ENCODE measurements at places on chromosomes 4 and X. TPM values are rescaled to one million over a fixed set of nuclear protein-coding genes. Genes with fewer than 3 reads are reported as not detected.

Gene MAGEA8
- total RNA-seq = not detected

Gene MAP7D3
- 29.1 TPM for total RNA-seq

Gene FGFR3
- total RNA-seq = 0.39 TPM

- H3K27ac ChIP-seq = no peak overlapping the region
These were observed 236.8 kb downstream of the GPAT3 start for GRCh38 chr4:83772685-83773084.

- DNase-seq = no peak
- H3K27me3 ChIP-seq = no peaks in the 10 kb centered on the region
- H3K4me3 ChIP-seq = no peak overlapping the region
- H3K4me1 ChIP-seq = no peaks in the 10 kb centered on the region
- no peaks in the 10 kb centered on the region for H3K36me3 ChIP-seq
These were observed 81.0 kb upstream of the ARMCX2 start for GRCh38 chrX:101740642-101741041.

DNA sequence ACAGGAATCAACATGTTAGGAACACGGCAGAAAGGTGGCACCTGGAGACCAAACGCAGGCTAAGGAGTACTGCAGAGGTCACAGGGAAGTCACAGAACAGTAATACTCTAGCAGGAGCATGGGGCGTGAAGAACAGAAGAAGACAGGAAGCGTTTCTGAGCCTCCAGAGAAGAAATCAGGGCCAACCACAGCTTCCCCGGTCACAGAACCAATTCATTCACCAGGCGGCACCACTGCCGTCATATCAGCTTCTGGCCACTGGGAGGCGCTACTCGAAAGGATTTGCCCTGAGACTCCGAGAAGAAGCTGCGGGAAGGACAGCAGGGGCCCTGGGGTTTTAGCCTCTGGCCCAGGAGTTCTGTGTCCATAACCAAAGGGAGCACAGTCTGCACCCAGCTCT lies 78.0 kb upstream of the DRD5 start:
- no peaks in the 10 kb centered on the region for H3K27me3 ChIP-seq
- no peak overlapping the region for H3K27ac ChIP-seq
- H3K4me3 ChIP-seq = no peak overlapping the region
- peaks cover 10% of the 10 kb centered on the region for H3K4me1 ChIP-seq
- DNase-seq = peak; percentile 59

DNA sequence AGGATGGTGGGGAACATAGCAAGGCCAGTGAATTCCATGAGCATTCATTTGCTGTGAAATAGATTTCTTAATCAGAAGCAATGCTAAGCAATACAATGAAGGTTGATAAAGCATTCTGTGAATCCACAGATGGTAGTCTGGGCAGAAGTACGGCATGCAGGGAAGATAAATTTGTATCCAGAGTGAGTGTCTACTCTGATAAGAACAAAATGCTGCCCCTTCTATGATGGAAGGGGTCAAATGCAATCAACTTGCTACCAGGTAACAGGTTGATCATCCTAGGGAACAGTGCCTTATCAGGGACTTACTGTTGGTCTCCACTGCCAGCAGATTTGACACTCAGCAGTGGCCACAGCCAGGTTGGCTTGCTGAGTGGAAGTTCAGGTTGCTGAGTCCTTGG lies 189.4 kb downstream of the MAB21L2 start:
- no peak overlapping the region for H3K4me3 ChIP-seq
- H3K27me3 ChIP-seq = no peaks in the 10 kb centered on the region
- peaks cover 12% of the 10 kb centered on the region for H3K4me1 ChIP-seq
- peaks cover 15% of the 10 kb centered on the region for H3K36me3 ChIP-seq
- DNase-seq = no peak

DNA sequence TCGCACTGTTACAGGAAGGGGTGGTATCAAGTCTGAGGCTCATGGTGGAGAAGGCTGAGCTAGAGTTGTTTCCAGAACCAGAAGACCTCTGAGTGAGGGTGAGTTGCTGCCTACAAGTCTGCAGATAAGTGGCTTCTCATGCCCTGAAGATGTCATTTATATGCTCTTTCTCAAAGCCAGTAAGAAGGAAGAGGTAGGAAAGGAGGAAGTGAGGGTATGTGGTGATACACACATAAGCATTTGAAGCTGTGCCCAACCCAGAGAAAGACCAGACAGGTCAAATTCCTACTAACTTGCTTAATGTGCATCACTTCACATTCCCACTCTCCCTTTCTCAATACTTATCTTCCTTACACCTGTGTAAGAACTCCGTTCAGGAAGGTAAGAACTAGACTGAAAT lies at the start of gene PPBP:
Gene PPBP (minus strand): TSS at position 130 of the 400 bp plus-strand sequence. CDS start 87 bp downstream, at position 43.
- no peak for DNase-seq
- H3K36me3 ChIP-seq = no peaks in the 10 kb centered on the region
- no peaks in the 10 kb centered on the region for H3K4me1 ChIP-seq
- H3K27ac ChIP-seq = no peak within 1 kb of the TSS

DNA sequence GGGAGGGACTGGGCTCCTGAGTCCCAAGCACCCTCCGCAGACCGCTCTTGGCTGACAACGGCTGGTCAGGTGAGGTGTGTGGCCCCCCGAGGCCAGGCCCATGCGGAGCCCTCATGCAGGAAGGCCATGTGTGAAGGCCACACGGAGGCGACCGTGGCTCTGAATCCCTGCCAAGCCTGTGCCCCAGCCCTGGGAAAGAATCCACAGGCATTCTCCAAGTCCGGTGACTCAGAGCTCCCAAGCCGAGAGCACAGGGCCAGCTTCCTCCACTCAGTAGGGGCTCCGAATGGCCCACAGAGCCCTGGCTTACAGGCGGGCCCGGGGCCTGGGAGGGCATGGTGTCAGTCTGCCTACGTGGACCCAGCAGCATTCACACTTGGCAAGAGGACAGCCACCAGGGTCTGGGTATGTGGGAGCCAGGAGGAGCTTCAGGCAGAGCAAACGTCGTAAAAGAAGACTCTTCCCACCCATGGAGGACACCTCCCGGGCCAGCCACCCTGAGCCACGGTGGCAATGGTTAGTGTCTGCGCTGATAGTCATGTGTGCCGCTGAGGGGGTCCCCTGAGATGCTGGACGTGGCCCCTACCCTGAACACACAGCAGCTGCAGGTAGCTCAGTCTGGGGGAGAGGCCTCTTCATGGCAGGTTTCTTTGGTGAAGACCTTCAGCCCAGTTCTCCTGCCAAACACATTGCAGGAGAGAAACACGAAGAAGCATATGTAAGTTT lies 105.7 kb downstream of the PSAPL1 start:
- no peak for DNase-seq
- no peaks in the 10 kb centered on the region for H3K4me1 ChIP-seq
- no peak overlapping the region for H3K27ac ChIP-seq
- H3K27me3 ChIP-seq = no peaks in the 10 kb centered on the region

DNA sequence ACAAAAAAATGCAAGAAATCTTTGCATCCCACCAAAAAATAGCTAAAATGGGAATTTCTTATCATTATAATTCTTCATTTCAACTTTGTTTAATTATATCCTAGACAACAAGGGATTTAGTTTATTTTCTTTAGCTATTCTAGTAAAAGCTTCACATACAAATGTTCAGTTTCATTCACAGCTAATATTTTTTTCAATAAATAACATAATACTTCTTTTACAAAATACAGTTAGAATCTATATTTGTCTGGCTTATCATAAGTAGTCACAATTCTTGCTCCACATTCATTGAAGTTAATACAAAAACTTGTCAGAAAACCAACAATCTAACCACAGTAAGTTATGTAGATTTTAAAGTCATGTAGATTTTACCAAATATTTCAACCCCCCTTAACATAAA lies 414.4 kb downstream of the FAT4 start:
- H3K27me3 ChIP-seq = no peaks in the 10 kb centered on the region
- H3K36me3 ChIP-seq = no peaks in the 10 kb centered on the region
- DNase-seq = no peak
- H3K4me1 ChIP-seq = no peaks in the 10 kb centered on the region
- H3K4me3 ChIP-seq = no peak overlapping the region
- H3K27ac ChIP-seq = no peak overlapping the region

DNA sequence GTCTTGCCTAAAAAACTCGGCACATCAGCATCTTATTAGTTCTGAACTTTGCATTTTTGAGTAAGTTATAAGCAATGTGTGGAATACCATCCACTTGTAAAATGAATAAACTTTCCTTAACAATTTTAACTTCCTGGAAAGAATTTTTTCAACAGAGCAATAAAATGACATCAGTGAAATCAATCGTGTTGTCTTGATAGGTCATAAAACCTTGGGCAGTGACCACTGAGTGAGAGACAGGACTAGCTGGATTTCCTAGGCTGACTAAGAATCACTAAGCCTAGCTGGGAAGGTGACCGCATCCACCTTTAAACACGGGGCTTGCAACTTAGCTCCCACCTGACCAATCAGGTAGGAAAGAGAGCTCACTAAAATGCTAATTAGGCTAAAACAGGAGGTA lies 403.0 kb upstream of the CNKSR2 start:
- H3K36me3 ChIP-seq = no peaks in the 10 kb centered on the region
- H3K4me1 ChIP-seq = no peaks in the 10 kb centered on the region
- no peak overlapping the region for H3K4me3 ChIP-seq
- no peak for DNase-seq
- no peak overlapping the region for H3K27ac ChIP-seq
- no peaks in the 10 kb centered on the region for H3K27me3 ChIP-seq

GRCh38 chrX:131894995-131895394 lies 128.1 kb upstream of the STK26 start:
- H3K27me3 ChIP-seq = peaks cover 2% of the 10 kb centered on the region
- no peak for DNase-seq
- peaks cover 1% of the 10 kb centered on the region for H3K36me3 ChIP-seq
- H3K4me3 ChIP-seq = no peak overlapping the region

DNA sequence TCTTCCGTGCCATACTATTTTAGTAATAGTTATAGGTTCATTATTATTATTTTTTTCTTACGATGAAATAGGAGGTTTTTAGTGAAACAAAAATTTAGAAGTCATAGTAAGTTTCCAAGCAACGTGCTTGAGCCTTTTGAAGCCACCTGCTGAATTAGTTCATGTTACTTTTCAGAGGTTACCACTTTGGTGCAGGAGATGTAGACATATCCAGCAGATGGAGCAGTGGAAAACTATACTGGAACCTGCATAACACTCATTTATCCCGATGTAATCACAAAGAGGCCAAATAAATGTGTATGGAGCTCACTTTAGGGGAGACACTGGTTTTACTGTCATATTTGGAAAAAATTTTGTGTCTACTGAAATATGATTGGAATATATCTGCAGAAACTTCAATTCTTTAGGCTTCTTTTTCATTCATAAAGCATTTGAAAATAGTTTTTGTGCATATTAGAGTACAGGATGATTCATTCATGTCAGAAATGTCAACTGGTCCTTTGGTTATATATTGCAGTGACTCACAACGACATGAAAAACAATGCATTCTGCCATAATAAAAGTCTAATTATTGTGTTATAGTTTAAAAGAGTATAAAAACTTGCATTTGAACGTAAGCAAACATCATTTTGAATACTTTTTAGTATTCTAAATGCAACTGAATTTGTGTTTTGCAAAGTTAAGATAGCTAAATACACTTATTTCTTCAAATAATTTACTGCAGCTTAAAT lies 2182.9 kb upstream of the TENM3 start:
- no peak overlapping the region for H3K27ac ChIP-seq
- peaks cover 43% of the 10 kb centered on the region for H3K27me3 ChIP-seq
- DNase-seq = no peak

DNA sequence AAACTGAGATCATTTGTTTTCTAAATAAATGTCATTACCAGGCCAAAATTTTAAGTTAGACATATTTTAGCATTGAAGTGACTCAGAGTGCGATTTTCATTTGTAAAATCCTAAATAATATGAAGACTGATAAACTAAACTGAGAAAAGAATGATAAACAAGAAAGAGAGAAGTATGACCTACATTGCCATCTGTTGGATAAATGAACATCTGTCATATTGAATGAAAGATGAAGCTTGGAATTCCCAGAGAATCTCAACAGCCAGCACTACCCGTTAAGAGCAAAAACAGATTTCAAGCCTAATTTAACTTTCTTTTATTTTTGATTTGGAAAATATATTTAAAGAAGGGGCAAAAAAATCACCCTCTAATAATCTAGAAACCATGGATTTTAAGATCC lies 591.0 kb upstream of the ATOH1 start:
- H3K27me3 ChIP-seq = no peaks in the 10 kb centered on the region
- H3K4me1 ChIP-seq = no peaks in the 10 kb centered on the region
- no peaks in the 10 kb centered on the region for H3K36me3 ChIP-seq
- no peak for DNase-seq

DNA sequence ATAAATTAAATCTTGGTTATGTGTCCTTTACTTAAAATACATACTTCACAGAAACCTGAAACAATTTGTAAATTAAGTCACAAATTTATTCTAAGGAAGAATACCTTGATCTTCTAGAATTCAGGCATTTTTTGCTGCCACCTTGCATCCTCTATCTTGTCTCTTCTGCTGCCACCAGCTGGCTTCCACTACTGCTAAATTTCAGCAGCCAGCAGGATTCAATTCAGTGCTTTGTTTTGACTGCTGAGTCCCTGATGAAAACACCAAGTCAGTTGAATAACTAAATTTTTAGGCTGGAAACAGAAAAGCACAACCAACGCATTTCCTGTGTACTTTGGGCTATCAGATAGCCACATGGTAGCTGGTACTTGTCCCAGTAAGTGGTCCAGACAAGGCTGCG lies 2.4 kb upstream of the MBTPS2 start:
- no peak overlapping the region for H3K27ac ChIP-seq
- peaks cover 14% of the 10 kb centered on the region for H3K4me1 ChIP-seq
- peaks cover 3% of the 10 kb centered on the region for H3K36me3 ChIP-seq
- DNase-seq = no peak

DNA sequence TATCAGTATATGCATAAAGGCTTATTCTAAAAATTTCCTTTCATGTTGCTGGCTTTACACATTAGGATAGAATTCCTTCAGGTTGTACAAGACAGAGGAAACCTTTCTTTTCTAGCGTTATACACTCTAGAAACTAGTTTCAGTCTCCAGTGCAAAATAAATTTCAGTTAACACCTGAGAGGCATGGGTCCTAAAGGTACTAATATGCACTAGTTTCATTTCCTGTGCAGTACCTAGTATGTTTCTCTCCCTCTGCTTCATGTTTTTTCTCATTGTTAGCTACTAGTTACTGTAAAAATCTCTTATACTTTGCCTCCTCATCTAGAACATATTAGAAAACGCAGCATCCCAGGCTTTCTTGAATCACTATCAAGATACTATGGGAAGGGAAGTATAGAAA lies 54.0 kb downstream of the SNX25 start:
- peaks cover 22% of the 10 kb centered on the region for H3K36me3 ChIP-seq
- no peak for DNase-seq
- H3K27ac ChIP-seq = no peak overlapping the region
- H3K27me3 ChIP-seq = no peaks in the 10 kb centered on the region

- no peak overlapping the region for H3K27ac ChIP-seq
- no peak overlapping the region for H3K4me3 ChIP-seq
- H3K36me3 ChIP-seq = no peaks in the 10 kb centered on the region
- H3K4me1 ChIP-seq = no peaks in the 10 kb centered on the region
- DNase-seq = no peak
These were observed 225.3 kb upstream of the LNX1 start for GRCh38 chr4:53816561-53816960.

Measured in activated T-helper 1 cell treated with anti-CD3 and anti-CD28 coated beads, Interleukin-12 subunit alpha, Interleukin-12 subunit beta, Interleukin-2, Interleukin-4 antibody, amounts not matched to agents 30 ng/mL and 10 ng/mL and 1 ng/mL, durations not matched to agents 14 hours and 24 hours and 36 hours (primary cell).